ENCODE measurements at places on chromosomes 6 and 20.

DNA sequence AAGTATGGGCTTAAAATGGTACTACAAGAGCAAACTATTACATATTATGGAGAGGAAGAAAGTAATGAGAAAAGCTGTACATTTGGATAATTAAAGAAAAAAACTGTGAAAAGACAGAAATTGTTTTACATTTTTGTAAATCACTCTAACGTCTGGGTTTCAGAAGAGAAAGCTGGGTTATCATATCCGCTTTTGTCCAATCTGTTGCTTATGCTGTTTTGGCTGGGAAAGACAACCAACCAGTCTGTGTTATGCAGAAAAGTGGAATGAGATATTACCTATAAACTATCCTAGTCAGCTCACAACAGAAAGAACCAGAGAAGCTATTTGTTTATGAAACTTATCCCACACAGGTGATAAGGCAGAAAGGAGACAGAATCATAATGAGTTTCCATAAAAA, 32.4 kb downstream of the REV3L start:
- DNase-seq = no peak

DNA sequence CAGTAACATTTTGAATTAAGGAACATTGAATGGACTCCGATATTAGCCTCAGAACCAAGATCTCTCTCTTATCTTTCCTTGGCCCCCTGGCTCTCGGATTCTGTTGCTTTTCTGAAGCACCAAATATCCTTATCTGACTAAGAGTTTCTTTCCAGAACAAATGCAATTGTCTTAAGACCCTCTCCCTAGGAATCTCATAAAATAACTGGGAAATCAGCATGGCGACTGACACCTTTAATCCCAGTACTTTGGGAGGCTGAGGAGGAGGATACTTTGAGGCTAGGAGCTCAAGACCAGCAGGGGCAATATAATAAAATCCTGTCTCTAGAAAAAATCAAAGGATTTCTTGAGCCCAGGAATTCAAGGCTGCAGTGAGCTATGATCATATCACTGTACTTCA, 984.5 kb downstream of the HACE1 start:
- no peak for DNase-seq

GRCh38 chr20:36544134-36545018, 3.1 kb downstream of the MYL9 start:
- peak; percentile 40 for DNase-seq

DNA sequence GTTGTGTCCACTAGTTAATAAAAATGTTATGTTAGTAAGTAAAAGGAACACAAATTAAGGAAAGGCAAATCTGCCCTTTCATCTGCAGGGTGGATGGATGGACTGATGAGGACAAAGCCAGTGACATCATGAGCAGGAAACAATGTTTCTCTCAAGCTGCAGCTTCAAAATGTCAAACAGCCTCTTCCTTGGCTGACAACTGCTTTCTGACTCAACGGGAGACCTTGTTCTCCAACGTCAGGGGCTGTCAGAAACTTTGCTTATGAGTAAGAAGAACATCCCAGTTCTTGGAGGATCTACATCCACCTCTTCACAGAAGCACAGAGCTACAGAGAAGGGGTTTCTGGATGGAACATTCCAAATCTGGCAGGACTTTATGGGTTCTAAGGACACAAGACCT, 6.0 kb downstream of the CST2 start:
- DNase-seq = no peak

DNA sequence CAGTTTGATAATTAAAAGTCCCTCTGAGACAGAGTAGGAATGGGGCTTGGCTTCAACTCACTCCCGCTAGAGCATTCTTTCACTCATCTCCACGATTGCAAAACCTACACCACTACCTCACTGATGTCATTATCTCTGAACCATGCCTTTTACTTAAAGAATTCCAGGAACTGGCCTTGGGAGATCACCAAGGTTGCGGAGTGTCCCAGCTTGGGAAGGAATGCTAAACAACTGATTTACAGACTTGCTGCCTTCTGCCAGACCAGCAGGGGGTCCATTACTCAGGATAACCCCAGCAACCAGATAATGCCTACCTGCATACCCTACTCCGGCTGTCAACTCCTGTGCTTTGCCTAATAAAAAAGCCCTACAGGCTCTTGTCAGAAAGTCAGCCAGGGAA, 102.2 kb upstream of the RALGAPA2 start:
- no peak for DNase-seq

GRCh38 chr6:33151050-33151449, 41.2 kb downstream of the COL11A2 start:
- DNase-seq = no peak

GRCh38 chr20:19431906-19432305, 219.5 kb downstream of the SLC24A3 start:
- DNase-seq = no peak

- no peak for DNase-seq
Measured at GRCh38 chr6:139371421-139372203, 2.8 kb downstream of the CITED2 start.

GRCh38 chr6:6865611-6866010, 242.2 kb upstream of the RREB1 start:
- DNase-seq = no peak

GRCh38 chr6:85464722-85465150, 14.9 kb downstream of the NT5E start:
- peak; percentile 89 for DNase-seq

DNA sequence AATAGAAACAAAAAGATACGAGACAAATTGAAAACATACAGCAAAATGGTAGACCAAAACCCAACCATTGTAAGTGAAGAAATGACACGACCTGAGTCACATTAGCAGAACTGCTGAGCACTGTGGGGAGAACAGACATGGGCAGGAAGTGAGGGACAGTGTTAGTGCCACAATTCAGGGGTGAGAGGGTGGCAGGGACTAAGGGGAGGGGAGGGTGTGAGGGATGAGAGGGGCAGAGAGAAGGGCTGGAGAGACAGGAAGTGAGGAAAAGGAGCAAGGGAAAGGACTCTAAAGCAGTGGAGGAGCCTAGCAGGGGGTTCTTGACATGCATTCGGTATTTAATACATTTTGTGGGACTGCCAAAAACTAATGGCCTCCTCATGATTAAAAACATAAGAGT, 45.0 kb upstream of the TRIM26 start:
- DNase-seq = no peak

- DNase-seq = peak; percentile 52
Measured at GRCh38 chr6:151962246-151962846, 154.9 kb downstream of the ESR1 start.

GRCh38 chr6:144777249-144777648, 492.1 kb downstream of the UTRN start:
- DNase-seq = no peak

DNA sequence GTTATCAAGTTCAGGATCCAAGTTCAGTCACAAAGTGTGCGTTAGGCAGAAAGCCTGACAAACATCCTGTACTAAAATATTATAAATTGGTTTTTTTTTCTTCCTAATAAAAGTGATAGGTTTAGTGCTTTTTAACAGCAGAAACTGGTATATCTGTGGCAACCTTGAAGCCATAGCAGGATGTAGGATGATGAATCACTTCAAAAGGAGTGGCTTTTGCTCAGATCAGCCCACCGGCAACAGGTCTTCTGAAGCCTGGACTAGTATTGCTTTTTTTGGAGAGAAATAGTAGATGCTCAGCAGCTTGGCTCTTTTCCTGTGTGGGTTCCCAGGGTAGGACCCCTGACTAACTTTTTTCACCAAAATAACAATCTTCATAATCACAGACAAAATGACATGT, 190.8 kb downstream of the EPM2A start:
- DNase-seq = peak; percentile 62

- DNase-seq = no peak
Measured at GRCh38 chr6:150118203-150118602, 24.6 kb upstream of the PPP1R14C start.

DNA sequence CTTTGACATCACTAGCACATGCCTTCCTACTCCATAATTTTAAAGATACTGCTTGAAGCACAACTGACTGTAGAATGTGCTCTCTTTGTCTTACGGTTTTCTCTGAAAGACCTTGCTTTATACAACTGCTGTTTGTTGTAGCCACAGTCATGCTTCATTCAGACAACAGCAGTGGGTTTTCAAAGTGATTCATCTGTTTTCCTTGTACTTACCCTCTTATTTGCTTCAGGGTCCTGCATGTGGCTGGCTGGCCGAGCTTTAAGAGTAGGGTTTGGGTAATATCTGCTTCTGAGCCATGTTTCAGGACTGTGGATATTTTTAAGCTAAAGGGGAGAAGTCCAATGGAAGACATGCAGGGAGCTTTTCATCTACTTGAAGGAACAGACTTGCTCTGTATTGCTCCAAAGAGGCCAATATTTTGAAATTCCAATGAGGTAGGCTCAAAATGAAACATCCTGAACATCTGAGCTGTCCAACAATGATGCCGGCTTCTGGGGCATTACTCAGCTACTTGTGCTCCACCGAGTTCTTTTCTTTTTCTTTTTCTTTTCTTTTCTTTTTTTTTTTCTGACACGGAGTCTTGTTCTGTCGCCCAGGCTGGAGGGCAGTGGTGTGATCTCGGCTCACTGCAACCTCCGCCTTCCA, 160.2 kb upstream of the SGK1 start:
- peak; percentile 36 for DNase-seq

GRCh38 chr20:43477193-43477592, 19.5 kb downstream of the SRSF6 start:
- DNase-seq = no peak

GRCh38 chr6:25889877-25890853, 16.1 kb upstream of the SLC17A3 start:
- DNase-seq = peak; percentile 40

DNA sequence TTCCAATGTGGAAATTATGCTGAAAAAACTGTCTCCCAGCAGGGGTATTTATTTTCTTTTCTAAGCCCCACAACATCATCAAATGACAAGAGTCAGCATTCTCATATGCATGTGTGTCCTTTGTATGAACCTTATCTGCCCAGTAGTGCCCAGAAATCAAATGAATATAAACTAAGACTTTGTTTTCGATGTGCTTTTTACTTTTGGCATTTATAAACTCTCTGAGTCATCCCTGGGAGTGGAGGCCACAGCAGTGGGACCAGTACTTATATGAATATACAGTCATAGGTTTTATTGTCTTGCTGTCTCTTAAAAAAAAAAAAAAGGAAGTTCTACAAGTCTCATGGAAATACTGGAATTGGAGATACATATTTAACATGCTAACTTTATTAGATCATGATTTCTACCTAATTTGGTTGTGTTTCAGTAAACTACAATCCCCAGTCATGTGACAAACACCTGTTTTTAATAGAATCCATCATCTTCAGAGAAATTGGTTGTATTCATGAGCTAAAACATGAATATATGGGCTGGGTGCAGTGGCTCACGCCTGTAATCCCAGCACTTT, 99.2 kb upstream of the TMEM181 start:
- DNase-seq = peak; percentile 71

DNA sequence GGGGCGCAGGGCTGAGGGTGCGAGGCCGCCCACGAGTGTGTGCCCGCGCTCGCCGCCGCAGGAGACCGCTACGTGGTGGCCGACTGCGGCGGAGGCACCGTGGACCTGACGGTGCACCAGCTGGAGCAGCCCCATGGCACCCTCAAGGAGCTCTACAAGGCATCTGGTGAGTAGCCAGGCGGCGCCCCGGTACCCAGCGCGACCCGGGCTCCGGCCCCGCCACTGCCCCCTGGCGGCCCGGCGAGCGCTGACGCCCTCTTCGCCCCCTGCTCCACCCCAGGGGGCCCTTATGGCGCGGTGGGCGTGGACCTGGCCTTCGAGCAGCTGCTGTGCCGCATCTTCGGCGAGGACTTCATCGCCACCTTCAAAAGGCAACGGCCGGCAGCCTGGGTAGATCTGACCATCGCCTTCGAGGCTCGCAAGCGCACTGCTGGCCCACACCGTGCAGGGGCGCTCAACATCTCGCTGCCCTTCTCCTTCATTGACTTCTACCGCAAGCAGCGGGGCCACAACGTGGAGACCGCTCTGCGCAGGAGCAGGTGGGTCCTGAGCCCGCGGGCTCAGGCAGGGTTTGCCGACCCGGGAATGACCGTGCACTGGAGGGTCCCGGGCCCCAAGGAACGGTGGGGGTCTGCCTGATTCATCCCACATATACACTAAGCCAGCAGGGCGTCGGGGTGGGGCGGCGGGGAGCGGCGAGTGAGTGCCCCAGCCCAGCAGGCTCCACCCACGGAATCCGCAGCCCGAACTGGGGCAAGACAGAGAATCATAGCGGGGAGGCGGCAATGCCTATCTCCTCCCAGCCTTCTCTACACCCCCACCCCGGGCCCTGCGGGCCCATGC, 17.4 kb downstream of the HSPA12B start:
- peak; percentile 23 for DNase-seq

- DNase-seq = no peak
Measured at GRCh38 chr6:125717120-125717731, 32.2 kb upstream of the HEY2 start.

DNA sequence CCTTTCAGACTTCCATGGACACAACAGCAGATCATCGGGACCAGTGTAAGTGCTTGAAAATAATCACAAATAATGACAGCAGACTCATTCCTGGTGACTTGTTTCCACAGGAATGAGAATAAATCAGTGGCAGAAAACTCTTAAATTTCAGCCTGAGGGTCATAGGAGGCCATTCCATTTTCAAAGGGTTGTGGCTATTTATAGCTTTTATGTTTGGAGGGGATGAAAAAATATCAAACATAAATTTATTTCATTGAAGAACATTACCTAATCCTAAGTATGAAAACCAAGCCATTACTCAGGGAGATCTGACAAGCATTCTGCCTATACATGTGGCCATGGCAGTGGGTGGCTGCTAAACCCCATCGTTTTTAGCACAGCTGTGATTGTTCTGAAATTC, 173.6 kb upstream of the CNR1 start:
- DNase-seq = no peak

Measured in mammary epithelial cell (primary cell).